ENCODE measurements at places on chromosomes 11 and 22.

DNA sequence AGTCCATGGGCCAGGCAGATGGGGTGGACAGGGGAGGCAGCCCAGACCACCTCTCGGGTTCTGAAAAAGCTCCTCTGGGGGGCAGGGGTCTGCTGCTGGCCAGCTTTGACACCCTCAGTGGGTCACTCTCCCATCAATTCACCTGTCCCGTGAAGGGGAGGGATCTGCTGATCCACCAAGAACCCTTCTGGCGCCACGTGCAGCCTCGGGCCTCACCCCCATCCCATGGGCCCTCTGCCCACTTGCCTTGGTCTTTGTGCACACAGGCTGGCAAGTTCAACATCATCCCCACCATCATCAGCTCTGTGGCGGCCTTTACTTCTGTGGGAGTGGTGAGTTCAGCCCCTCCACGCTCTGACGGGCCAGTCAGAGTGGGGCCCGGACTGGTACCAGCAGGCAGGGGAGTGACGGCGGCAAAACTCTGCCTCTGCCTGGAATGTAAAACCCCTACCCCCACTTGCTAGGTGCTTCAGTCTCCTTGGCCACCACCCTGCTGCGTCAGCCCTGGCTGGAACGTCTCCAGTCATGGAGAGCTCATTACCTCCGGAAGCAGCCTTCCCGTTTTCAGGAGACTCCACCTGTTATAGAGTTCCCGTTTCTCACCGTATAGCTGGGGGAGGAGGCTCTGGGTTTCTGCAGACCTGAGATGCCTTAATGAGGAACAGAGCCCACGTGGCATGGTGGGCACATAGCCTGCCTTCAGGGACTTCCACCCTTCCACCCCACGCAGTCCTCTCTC lies 12.7 kb downstream of the PRG3 start:
- no peak for DNase-seq

GRCh38 chr11:64581057-64581523 lies 9.9 kb upstream of the SLC22A12 start:
- no peak for DNase-seq

DNA sequence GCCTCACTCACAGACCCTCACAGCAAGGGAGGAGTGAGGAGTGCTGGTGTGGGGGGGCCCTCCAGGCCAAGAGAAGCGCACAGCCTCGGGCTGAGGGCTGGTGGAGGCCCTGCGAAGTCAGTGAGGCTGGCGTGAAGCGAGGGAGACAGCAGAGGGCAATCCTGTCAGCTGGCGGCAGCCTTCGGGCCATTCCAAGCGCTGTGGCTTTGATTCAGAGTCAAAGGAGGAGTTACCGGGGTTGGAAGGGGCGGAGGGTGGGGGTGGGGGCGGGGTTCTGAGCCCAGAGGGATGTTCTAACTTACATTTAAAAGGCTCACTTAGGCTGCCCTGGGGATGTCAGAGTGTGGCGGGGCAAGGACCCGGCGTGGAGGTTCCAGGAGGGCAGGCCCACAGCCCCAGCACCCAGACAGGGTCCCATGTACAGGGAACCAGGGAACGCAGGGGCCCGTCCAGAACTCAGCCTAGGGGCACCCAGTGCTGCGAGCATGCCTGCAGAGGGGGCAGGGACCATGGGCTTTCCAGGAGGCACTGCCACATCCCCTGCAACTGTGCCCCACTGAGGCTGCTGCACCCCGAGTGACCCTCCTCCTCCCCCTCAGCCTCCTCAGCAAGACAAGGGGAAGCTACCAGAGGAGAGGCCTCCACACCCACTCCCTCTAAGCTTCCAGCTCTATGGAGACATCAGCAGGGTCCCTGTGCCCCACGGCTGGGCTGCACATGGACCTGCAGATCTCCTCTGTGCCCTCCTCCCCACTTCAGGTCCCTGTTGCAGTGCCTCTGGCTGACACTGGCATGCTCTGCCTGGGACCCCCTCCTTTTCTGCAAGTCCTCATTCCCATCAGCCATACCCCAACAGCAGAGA lies 39.7 kb upstream of the TTLL12 start:
- DNase-seq = no peak

DNA sequence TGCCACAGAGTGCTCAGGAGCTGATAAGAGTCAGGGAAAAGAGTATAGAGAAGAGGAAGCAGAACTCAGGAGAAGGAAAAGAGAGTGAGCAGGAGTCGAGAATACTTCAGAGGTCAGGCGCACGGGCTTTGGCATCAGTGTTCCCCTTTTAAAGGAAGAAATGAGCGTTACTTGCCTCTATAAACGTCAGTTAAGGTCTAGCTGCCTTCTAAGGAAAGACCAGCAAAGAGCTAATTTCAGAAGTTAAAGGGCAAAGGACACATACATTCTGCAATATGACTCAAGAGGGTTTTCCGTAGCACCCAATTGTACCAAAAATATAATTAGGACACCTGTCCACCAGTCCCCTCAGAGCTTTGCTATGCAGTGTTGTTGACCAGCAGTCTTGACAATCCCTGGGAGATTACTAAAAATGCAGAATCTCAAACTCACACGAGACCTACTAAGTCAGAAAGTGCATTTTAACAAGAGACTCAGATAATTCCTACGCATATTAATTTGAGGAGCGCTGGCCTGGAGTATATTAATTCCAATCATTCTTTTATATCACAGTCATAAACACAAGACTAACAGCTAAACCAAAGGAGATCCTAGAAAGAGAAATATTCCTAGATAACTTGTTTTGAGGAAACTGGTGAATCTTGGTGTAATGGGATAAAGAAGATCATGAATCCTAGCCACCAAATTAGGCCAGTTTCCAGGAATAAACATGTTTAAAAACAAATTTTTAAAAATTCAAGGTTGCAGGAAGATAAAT lies 249.0 kb downstream of the CADM1 start:
- no peak for DNase-seq

DNA sequence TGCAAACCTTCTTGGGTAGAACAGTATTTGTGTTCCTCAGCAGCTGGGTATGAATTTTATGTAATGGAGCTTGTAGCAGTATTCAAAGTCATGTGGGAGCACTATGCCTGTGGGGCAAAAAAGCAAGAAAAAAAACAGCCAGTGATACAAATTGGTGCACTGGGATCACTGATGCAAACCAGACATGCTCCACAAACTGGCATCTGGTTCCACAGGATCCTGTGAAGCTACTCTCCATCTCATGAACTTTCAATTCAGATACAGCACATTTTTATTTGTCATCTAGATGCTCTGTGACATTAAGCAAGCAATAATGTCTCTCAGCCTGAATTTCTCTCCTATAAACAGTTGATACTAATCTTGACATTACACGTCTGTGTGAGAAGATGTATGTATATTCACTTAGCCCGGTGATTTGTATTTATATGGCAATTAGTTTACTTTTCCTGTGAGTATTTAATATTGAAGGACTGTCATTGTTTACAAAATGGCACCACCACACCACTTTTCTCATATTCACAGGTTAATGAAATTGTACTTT lies 208.5 kb upstream of the GRIA4 start:
- no peak for DNase-seq

DNA sequence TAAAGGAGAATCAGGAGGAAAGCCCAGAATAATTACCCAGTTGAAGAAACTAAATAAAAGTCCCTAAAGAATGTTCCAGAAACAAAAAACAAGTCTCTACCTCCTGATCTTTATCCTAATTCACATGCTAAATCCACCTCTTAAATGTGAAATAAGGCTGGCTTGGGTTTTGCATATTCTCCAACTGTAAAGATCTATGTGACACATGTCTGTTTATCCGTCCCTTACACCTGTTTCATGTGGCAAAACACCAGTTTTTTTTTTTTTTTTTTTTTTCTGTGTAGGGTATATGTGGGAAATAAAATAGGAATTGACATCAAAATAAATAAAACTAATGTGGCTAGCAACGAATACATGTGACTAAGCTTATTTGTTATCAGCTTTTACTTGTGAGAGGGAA lies 70.5 kb downstream of the NARS2 start:
- no peak for DNase-seq

GRCh38 chr11:86245369-86246292 lies 1.1 kb downstream of the EED start:
- peak; percentile 14 for DNase-seq

DNA sequence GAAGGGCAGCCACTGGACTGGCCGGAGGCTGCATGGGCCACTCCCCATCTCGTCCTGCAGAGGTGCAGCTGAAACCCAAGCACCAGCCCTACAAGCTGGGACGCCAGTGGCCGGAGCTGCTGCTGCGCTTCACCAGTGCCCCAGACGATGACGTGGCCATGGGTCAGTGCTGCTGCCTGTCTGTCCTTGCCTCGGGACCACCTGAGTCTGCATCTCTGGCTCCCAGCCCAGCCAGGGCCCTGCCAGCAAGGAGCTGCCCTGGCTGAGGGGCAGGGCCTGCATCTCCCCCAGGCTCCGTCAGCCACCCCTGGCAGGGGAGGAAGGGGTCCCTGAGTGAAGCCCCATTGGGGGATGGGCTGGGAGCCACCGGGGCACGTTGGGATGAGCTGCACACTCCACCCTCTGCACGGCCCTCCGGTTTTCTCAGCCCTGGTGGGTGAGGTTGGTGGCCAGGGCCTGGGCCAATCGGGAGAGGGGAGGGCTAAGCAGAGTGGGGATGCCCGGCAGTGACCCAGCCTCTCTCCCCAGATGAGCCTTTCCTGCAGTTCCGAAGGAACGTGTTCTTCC lies 7.2 kb downstream of the FRMD8 start:
- no peak for DNase-seq

DNA sequence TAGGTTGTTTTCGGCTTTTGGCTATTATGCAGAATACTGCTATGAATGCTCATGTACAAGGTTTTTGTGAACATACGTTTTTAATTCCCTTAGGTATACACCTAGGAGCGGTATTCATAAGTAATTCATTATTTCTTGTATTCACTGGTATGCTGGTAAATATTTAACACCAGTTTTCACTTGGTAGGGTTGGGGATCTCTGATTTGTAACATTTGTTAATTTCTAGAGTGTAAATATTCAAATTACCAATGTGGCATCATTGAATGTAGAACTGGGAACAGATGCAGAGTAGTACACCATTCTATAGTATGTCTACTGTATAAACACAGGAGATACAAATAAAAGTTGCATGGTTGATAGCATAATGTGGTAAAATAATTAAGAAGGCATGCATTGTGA lies 16.3 kb downstream of the GVQW3 start:
- no peak for DNase-seq

GRCh38 chr11:17121981-17122380 lies 44.5 kb upstream of the RPS13 start:
- DNase-seq = no peak

DNA sequence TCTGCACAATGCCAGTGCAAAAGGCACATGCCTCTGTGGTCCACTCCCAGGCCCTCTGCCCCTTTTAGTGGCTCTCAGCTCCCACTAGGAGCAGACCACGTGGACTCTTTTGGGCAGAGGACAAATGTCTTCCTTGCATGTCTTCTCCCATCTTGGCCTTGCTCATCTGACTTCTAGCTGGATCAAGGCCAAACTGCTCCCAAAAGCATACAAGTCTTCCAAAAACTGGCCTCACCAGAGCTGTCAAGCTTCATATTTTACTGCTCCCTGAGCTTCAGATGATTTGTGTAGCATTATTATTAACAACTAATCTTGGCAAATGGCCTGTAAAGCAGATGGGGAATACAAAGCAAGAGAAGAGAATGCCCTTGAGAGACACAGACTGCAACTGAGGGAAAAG lies 6.9 kb downstream of the SMPD1 start:
- no peak for DNase-seq

- no peak for DNase-seq
Measured at GRCh38 chr22:20425566-20426258, 11.9 kb downstream of the SCARF2 start.

GRCh38 chr11:97048481-97048880 lies 658.7 kb downstream of the JRKL start:
- DNase-seq = no peak

All from HuH-7 (cell line).